Dermis microvascular lymphatic vessel endothelial cell (primary cell): ENCODE measurements at places on chromosomes 11 and 22. TPM values are rescaled to one million over a fixed set of nuclear protein-coding genes. Genes with fewer than 3 reads are reported as not detected.

OR2AG2 gene
- under 0.01 TPM in 2 replicates for total RNA-seq

KLHDC7B gene
- not detected in 2 replicates for total RNA-seq

GGTLC3 gene
- total RNA-seq = not detected in 2 replicates

SSTR3 gene
- not detected in 2 replicates for total RNA-seq

RFPL2 gene
- 0.13 TPM in 1 of 2 replicates, not detected in the other for total RNA-seq

NLRX1 gene
- total RNA-seq = 11.0 and 16.1 TPM in 2 replicates

FOLR1 gene
- total RNA-seq = not detected in 2 replicates

DNA sequence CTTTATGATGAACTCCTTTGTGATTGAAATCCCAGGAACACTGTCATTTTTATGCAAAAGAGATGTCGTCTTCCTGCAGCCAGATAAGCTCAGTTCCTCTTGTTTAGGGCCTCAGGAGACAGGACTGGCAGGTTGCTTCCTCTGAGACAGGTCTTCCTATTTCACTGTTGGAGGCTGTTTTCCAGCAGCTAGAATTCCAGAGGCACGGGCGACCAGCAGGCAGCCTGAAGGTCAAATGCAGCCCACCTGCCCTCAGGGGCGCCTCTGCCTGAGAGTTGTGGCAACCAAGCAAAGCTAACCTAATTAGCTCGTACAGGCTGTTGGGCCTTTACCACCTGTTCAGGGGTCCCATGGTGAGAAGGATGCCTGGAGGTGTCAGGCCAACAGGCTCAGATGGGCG lies 22.3 kb downstream of the SLC6A5 start:
- DNase-seq = no peak

- no peak for DNase-seq
These were observed 7.5 kb downstream of the TMEM138 start for GRCh38 chr11:61369372-61370348.

DNA sequence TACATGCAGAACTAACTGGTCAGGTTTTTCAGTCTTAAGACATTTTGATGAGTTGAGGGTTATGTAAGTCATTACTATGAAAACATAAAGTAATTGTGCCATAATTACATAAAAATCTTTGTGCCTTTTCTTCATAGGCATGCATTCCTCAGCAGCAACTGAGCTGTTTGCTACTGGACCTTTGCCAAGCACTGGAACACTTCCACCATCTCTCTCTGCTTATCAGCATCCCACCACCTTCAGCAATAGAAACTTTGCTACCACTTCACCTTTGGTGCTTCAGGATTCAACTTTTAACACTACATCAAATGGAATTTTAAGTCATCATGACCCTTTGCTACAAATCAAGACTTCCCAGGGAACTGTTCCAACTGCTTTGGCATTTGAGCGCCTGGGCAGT lies 39.0 kb downstream of the QSER1 start:
- DNase-seq = peak; percentile 2

DNA sequence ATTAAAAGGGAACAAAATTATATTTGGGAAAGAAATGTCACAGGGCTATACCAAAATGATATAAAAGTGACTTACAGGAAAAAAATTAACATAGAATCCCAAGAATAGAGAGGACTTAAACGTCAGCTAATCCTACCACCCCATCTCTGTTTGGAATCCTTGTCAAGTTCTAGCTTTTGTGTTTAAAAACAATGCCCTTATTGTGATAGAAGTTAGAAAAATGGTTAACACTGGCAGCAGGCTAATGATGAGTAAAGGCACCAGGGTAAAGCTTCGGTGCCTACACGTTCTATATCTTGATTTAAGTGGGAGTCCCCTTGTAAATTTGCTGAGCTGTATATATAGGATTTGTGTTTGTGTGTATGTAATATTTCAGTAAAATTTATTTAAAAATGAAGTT lies 453.3 kb upstream of the TENM4 start:
- no peak for DNase-seq

GRCh38 chr22:35572556-35572955 lies 31.9 kb downstream of the RASD2 start:
- DNase-seq = no peak

DNA sequence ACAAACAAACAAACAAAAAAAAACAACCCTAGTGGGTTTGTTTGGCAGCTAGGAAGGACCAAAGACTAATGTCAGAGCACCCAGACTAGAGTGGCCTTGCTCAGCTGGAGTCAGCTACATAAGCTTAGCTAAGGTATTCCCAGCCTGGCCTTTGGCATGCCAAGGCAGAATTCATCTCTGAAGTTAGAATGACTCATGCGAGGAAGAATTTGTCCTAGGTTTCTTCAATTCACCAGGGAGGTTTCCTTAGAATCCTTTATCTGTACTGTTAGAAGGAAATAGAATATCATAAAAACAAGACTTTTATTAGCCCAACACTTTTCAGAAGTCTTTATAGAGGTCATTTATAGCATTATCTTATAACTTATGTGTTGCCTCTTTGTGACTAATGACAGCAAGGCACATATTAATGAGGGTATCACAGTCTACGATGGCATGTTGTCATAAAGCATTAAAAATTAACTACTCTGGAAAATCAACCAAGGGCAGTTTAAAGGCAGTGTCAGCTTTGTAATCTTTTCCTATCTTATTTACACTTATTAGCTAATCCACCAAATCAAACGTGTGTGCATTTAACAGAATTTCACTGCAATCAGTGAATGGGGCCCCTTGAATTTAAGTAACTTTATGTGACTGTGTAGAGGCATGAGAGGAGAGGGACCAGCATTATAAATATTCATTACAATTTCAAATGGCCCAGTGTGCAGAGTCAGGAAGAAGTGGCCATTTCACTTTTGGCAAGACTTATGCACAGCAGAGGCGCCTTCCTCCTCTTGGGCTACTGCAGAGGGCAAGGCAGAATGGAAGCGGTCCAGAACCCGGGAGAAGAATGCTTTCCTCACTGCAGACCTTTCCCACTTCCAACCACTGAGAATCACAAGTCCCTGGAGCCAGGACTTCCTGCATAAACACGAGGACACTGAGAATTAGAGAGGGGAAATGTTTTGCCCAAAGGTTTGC lies 36.3 kb downstream of the SLC5A1 start:
- DNase-seq = peak; percentile 41

- no peak for DNase-seq
These were observed 13.9 kb upstream of the RASSF10 start for GRCh38 chr11:12995188-12995587.

DNA sequence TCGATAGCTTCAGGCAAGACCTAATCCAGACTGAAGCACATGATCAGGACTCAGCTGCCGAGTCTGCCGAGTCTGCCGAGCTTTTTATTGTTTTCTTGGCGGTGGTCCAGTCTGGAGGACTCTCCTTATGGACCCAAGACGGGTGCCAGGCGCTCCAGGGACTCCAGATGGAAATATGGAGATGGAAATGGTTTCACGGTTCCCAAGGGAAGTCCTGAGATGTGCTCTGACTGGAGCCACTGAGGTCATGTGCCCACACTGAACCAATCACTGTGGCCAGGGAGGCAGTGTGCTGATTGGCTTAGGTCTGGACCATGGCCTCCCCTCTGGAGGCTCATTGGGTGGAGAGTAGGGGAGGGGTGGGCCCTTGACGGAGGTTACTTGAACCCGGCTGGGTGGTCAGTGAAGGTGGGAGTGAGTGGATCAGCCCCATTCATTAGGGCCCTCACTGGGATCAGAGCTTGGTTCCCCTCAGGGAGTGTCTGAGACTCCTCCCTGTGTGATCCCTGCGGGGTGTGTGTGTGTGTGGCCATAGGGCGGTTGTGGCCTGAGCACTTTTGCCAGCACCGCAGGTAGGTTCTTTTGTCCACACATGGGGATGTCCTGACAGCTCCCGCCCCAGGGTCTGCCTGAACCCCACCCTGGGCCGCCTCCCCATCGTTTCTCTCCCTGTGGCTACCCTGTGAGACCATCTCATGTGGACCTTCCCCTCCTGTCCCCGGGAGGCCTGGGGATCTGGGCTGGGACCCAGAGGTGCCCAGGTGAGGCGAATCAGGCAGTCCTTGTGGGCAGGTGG lies 14.0 kb downstream of the RPS6KA4 start:
- DNase-seq = no peak
